WTC11 (cell line): ENCODE measurements at places on chromosomes 7 and 10. TPM values are rescaled to one million over a fixed set of nuclear protein-coding genes. Genes with fewer than 3 reads are reported as not detected.

- peaks cover 4% of the 10 kb centered on the region; the same call in 1 of the 2 replicates for H3K27me3 ChIP-seq
- H3K27ac ChIP-seq, result peak overlapping the region; percentile 98
- H3K4me3 ChIP-seq, result peak overlapping the region; percentile 96
- no peak for DNase-seq
These were observed 1.4 kb downstream of the LARP4B start for GRCh38 chr10:929960-930624.

DNA sequence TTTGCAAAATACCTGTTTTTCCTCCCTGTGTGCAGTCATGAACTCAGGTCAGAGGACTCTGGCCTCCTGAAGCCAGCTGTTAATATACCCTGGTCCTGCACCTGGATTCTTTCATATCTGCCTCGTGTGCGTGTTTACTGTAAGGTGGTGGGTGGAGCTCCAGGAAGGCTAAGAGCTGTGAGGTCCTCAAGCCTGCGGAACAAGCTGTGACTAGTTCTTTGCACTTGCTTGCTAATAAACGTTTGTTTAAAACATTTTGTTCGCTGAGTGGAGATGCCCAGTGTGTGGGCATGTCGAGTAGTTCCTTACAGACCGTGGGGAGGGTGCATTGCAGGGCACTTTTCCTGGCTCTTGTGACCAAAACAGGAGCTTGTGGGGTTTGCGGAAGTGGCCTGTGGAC lies 139.0 kb downstream of the DOCK1 start:
- no peak overlapping the region; the same call in 1 of the 2 replicates for H3K27ac ChIP-seq
- no peak overlapping the region for H3K4me3 ChIP-seq
- H3K4me1 ChIP-seq, result no peaks in the 10 kb centered on the region
- H3K27me3 ChIP-seq, result no peaks in the 10 kb centered on the region

MKX gene
- 0.87 to 1.8 TPM (median 1.2 TPM) in 3 replicates for total RNA-seq

ZFAND4 gene
- total RNA-seq, result 18.3 to 18.4 TPM (median 18.3 TPM) in 3 replicates

AVPI1 gene
- total RNA-seq, result 8.1 to 9.8 TPM (median 9.0 TPM) in 3 replicates

CALHM2 gene
- 1.8 to 2.4 TPM (median 1.9 TPM) in 3 replicates for total RNA-seq

BCAP29 gene
- total RNA-seq, result 14.5 to 19.6 TPM (median 19.0 TPM) in 3 replicates
